ENCODE measurements at places on chromosomes 3 and 15.

- no peaks in the 10 kb centered on the region for H3K36me3 ChIP-seq
- H3K4me3 ChIP-seq: no peak overlapping the region
- no peaks in the 10 kb centered on the region for H3K27me3 ChIP-seq
- H3K4me1 ChIP-seq: no peaks in the 10 kb centered on the region
- DNase-seq: no peak
Observed at GRCh38 chr3:19264424-19264823, 116.1 kb downstream of the KCNH8 start.

- no peak overlapping the region for H3K27ac ChIP-seq
- no peak overlapping the region for H3K4me3 ChIP-seq
- no peaks in the 10 kb centered on the region for H3K36me3 ChIP-seq
Observed at GRCh38 chr3:162998205-162998604, 1501.6 kb downstream of the OTOL1 start.

- no peak overlapping the region for H3K27ac ChIP-seq
- no peak for DNase-seq
- H3K4me1 ChIP-seq: 0 out of 2 replicates have a peak, but pooled peaks cover 3% of the 10 kb centered on the region
- no peaks in the 10 kb centered on the region for H3K27me3 ChIP-seq
Observed at GRCh38 chr3:15451216-15452113, 24.1 kb downstream of the EAF1 start.

- H3K27me3 ChIP-seq: peaks cover 6% of the 10 kb centered on the region
- H3K36me3 ChIP-seq: no peaks in the 10 kb centered on the region
- H3K27ac ChIP-seq: no peak overlapping the region
- H3K4me3 ChIP-seq: no peak overlapping the region
Observed at GRCh38 chr3:66938338-66938963, 59.7 kb upstream of the KBTBD8 start.

DNA sequence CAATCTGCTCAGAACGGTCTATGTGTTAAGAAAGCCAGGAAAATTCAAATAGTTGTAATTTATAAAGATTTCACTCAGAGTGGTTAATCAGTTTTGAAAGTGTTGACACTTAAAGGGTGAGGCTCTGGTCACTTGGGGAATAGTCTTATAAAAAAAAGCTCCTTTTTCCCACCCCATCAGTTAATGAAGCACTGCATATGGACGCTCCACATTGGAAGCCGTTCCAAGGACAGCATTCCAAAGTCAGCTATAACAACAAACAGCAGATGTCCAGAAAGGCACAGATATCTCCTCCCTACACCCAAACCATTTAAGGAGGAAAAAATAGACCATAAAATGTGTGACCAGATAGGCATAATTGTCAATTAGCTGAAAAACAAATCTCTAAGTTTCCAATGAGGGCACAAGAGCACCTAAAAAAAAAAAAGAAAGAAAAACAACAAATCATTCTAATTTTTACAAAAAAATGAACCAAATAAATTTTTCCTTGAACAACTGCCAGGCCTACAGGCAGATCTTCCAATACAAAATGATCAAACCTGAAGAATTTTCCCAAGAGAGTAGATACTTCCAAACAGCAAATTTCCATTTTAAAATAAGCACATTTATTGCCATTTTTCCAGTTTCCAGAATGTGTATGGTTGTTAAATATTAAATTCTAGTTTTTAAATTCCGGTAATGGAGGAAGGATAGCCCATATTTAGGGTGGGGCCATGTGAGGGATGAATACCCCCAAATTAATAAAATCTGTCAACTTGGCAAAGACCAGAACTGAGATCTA, 198.3 kb downstream of the ERC2 start:
- no peaks in the 10 kb centered on the region for H3K27me3 ChIP-seq
- DNase-seq: no peak
- H3K36me3 ChIP-seq: no peaks in the 10 kb centered on the region
- no peaks in the 10 kb centered on the region for H3K4me1 ChIP-seq

GRCh38 chr3:12472000-12472610, 12.2 kb upstream of the TSEN2 start:
- H3K27me3 ChIP-seq: peaks cover 71% of the 10 kb centered on the region
- no peaks in the 10 kb centered on the region for H3K36me3 ChIP-seq

GRCh38 chr3:32493437-32494414, 8.9 kb downstream of the CMTM6 start:
- no peak overlapping the region for H3K4me3 ChIP-seq
- peaks cover 12% of the 10 kb centered on the region for H3K36me3 ChIP-seq
- H3K27me3 ChIP-seq: no peaks in the 10 kb centered on the region
- peaks cover 20% of the 10 kb centered on the region for H3K4me1 ChIP-seq
- H3K27ac ChIP-seq: no peak overlapping the region
- DNase-seq: no peak

GRCh38 chr15:31341496-31342195, 15.0 kb downstream of the KLF13 start:
- H3K27me3 ChIP-seq: peaks cover 13% of the 10 kb centered on the region
- H3K36me3 ChIP-seq: no peaks in the 10 kb centered on the region
- H3K27ac ChIP-seq: no peak overlapping the region
- peaks cover 32% of the 10 kb centered on the region for H3K4me1 ChIP-seq
- DNase-seq: no peak
- no peak overlapping the region for H3K4me3 ChIP-seq

GRCh38 chr3:15263120-15263519, 57.1 kb downstream of the CAPN7 start:
- H3K27ac ChIP-seq: no peak overlapping the region
- H3K27me3 ChIP-seq: no peaks in the 10 kb centered on the region

DNA sequence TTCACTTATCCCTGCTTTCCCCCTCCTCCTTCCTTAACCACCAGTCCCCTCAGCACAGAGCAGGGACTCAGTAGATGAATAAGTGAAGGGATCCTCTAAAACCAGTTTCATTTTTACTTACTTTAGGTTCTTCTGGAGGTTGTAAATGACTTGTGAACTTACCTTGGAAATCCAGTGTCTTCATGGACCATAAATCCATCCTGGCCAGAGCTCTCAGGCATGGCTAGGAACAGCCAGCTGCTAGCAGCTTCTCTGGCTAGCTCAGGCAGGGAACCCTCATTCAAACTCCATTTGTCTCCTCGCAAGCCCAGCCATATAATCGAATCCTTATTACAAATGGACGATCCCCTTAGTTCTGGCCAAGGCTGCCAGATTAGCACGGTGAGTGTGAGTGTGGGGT, 78.5 kb downstream of the LRTM1 start:
- no peaks in the 10 kb centered on the region for H3K27me3 ChIP-seq
- no peak overlapping the region for H3K27ac ChIP-seq
- no peaks in the 10 kb centered on the region for H3K36me3 ChIP-seq

- DNase-seq: no peak
- H3K4me1 ChIP-seq: no peaks in the 10 kb centered on the region
- H3K27me3 ChIP-seq: no peaks in the 10 kb centered on the region
- H3K4me3 ChIP-seq: no peak overlapping the region
- H3K36me3 ChIP-seq: peaks cover 63% of the 10 kb centered on the region
Observed at GRCh38 chr3:52524752-52525679, 8.6 kb downstream of the NT5DC2 start.

GRCh38 chr15:39747326-39747725, 35.3 kb downstream of the FSIP1 start:
- no peak for DNase-seq
- H3K4me1 ChIP-seq: no peaks in the 10 kb centered on the region
- H3K4me3 ChIP-seq: no peak overlapping the region
- no peaks in the 10 kb centered on the region for H3K36me3 ChIP-seq
- peaks cover 4% of the 10 kb centered on the region for H3K27me3 ChIP-seq
- no peak overlapping the region for H3K27ac ChIP-seq

- peaks cover 2% of the 10 kb centered on the region for H3K36me3 ChIP-seq
- no peak overlapping the region for H3K4me3 ChIP-seq
- no peak for DNase-seq
Observed at GRCh38 chr3:23837286-23837685, 31.5 kb downstream of the UBE2E1 start.

DNA sequence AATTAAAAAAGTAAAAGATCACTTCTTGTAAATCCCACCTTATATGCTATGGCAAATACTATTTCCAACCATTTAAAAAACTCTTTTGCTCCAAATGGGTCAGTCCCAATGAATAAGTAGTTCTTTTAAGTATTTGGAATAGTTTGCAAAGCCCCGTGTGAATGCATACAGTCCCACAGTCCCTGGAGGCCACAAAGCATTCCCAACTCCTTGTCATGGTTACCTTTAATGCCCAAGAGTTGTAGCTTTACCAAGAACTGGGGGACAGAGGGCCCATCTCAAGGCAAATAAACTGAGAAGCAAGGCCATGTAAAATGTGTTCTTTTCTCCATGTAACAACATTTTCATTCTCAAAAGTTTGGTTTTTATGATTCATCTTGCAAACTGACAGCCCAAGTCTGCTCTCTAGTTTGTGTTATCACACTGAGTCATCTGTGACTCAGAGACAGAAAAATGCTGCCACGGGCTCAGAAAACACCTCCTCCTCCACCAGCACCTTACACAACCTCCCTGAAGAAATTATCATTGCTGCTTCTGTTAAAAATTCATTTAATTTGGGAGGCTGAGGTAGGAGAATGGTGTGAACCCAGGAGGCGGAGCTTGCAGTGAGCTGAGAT, 336.2 kb downstream of the ERC2 start:
- H3K27ac ChIP-seq: no peak overlapping the region
- H3K4me3 ChIP-seq: no peak overlapping the region
- H3K36me3 ChIP-seq: no peaks in the 10 kb centered on the region
- no peaks in the 10 kb centered on the region for H3K4me1 ChIP-seq

DNA sequence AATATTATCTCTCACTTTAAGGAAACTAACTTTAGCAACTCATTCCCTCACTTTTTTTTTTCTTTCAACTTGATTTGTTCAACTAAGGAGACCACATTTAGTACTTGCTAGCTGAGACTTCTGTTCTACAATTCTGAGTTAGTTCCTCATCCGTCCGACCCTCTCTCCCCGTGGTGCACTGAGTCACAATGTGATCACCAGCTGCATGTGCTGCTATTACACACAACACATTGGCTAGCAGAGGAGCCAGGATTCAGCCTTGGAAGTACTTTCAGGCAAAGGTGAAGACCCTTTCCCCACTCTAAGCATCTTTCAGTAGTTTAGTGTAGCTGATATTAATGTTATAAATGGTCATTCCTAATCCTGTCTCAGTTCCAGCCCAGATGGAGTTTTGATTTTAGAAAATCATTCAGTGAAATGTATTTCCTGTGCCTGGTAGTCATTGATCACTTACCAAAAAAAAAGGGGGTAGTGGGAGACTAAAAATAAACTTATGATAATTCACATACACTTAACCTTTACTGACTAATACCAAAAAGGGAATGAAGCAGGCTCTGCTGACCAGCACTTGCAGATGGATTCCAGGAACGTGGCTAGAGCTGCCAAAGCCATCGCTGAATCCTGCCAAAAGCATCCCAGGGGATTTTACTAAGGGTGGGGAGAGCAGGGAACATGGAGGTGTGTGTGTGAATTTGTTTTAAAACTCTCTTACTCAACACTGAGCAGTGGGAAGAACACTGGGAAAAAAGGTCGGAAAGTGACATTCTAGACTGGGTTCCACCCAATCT, 424.8 kb downstream of the LPP start:
- H3K27me3 ChIP-seq: no peaks in the 10 kb centered on the region
- no peaks in the 10 kb centered on the region for H3K36me3 ChIP-seq
- H3K4me3 ChIP-seq: no peak overlapping the region
- no peaks in the 10 kb centered on the region for H3K4me1 ChIP-seq

DNA sequence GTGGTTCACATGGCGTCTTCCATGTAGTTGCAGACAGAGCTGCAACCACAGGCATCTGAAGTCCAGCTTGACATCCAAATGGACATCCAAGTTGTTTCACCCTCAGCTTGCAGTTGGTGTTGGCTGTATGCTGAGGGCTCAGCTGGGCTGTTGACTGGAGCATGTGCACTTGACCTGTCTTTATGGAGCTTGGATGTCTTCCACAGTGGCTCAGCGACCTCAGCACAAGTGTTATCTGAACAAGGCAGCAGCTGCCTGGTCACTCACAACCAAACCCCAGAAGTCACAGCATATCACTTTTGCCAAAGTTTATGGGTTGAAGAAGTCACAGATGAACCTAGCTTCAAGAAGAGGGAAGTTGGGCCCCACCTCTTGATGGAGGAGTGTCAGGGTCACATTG, 92.9 kb downstream of the TPRA1 start:
- H3K4me1 ChIP-seq: no peaks in the 10 kb centered on the region
- no peaks in the 10 kb centered on the region for H3K27me3 ChIP-seq
- H3K36me3 ChIP-seq: no peaks in the 10 kb centered on the region
- no peak overlapping the region for H3K4me3 ChIP-seq
- DNase-seq: no peak
- no peak overlapping the region for H3K27ac ChIP-seq

DNA sequence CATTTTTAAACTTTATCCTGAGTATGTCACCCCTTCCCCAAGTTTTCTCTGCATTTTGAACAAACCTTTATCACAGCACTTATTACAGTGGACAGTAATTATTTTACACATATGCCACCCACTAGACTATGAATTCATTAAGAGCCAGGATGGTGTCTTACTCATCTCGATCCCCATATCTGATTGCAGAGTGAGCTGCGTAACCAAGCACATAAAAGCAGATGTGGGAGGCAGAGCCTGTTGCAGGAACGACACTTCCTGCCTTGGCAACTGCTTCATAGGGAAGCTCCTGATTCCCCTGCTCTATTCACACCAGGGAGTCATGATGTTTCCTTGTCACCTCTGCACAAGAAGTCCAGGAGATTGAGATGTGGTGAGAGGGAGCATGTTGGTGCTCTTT, 91.1 kb downstream of the MINAR1 start:
- no peak overlapping the region for H3K27ac ChIP-seq
- DNase-seq: no peak
- H3K27me3 ChIP-seq: no peaks in the 10 kb centered on the region
- H3K36me3 ChIP-seq: no peaks in the 10 kb centered on the region
- no peaks in the 10 kb centered on the region for H3K4me1 ChIP-seq

GRCh38 chr3:138588445-138588844, 5.6 kb downstream of the CEP70 start:
- DNase-seq: no peak
- H3K27me3 ChIP-seq: no peaks in the 10 kb centered on the region
- peaks cover 3% of the 10 kb centered on the region for H3K36me3 ChIP-seq
- no peaks in the 10 kb centered on the region for H3K4me1 ChIP-seq

DNA sequence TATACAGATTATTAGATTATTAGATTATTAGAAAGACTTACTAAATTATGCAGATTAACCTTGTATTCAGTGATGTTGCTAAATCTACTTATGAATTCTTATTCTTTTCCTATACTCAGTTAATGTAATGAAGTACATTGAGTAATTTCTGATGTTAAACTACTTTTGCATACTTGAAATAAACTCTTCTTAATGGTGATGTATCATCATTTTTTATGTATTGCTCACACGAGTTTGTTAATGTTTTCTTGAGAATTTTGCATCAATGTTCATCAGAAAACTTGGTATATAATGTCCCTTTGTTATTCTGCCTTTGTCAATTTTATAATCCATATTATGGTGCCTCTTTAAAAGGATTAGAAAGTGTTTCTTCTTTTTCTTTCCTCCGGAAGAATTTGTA, 163.2 kb upstream of the COL8A1 start:
- H3K27me3 ChIP-seq: no peaks in the 10 kb centered on the region
- H3K27ac ChIP-seq: no peak overlapping the region
- H3K36me3 ChIP-seq: no peaks in the 10 kb centered on the region
- H3K4me1 ChIP-seq: no peaks in the 10 kb centered on the region
- DNase-seq: no peak

GRCh38 chr15:95830281-95830680, 500.2 kb upstream of the NR2F2 start:
- no peak overlapping the region for H3K4me3 ChIP-seq
- no peaks in the 10 kb centered on the region for H3K27me3 ChIP-seq
- DNase-seq: no peak
- H3K27ac ChIP-seq: no peak overlapping the region
- no peaks in the 10 kb centered on the region for H3K4me1 ChIP-seq
- H3K36me3 ChIP-seq: peaks cover 26% of the 10 kb centered on the region

All from K562 (cell line).